ENCODE measurements at places on chromosomes 3 and 15. TPM values are rescaled to one million over a fixed set of nuclear protein-coding genes. Genes with fewer than 3 reads are reported as not detected.

DNA sequence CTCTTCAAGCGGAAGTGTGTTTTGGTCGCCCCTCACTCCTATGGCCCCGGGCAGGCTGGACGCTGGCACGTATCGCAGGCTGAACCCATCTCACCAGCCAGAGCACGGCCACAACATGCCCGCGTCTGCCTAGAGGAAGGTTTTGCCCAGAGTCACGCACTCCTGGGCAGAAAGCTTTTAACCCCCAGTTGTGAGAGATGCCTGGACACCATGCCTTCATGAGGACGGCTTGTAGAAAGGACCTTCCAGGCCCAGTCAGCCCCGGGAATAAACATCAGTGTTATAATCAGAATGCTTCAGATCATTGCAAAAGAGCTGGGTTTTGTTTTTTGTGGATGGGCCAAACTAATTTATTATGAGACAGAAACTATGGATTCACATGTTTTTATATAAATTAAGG is 16.5 kb downstream of the CYFIP1 start:
- no peak overlapping the region for H3K4me3 ChIP-seq
- no peaks in the 10 kb centered on the region for H3K36me3 ChIP-seq
- no peaks in the 10 kb centered on the region for H3K27me3 ChIP-seq

The FOXB1 gene
- not detected for total RNA-seq

GRCh38 chr3:141949972-141950371 is 73.5 kb downstream of the ATP1B3 start:
- DNase-seq, result no peak
- no peaks in the 10 kb centered on the region for H3K27me3 ChIP-seq
- no peak overlapping the region for H3K27ac ChIP-seq
- no peak overlapping the region for H3K4me3 ChIP-seq
- peaks cover 38% of the 10 kb centered on the region for H3K36me3 ChIP-seq
- no peaks in the 10 kb centered on the region for H3K4me1 ChIP-seq

DNA sequence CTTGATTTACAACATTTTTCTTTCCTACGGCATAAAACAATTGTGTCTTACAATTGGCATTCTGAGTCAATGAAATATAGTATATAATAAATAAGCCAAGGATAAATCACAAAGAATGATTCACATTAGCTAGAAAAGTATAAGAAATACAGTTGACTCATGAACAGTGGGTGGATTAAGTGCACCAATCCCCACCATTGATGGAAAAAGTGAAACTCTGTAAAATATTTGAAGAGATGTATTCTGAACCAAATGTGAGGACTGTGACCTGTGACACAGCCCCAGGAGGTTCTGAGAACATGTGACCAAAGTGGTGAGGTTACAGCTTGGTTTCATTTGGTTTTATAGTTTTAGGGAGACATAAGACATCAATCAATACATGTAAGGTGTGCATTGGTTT is 227.5 kb downstream of the ALCAM start:
- no peak for DNase-seq
- H3K27me3 ChIP-seq, result no peaks in the 10 kb centered on the region
- no peak overlapping the region for H3K27ac ChIP-seq
- H3K4me1 ChIP-seq, result no peaks in the 10 kb centered on the region
- no peak overlapping the region for H3K4me3 ChIP-seq

Measured in psoas muscle (tissue), 8 donors.